ENCODE measurements at places on chromosomes 16 and 17.
A peak's percentile ranks its signal among the peaks of the same experiment; 100 is the strongest.

DNA sequence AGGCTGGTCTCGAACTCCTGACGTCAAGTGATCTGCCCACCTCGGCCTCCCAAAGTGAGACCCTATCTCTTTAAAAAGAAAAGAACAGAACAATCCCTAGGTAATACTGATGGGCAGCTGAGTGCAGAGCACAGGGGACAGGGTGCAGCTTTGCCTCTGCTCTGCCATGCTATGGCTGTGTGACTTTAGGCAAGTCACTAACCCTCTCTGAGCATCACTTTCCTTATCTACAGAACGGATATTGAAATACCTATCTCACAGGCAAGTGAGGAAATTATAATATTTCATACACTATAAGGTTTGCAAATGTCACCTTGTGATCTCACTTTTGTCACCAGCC, 4.1 kb downstream of the CASKIN2 start:
- no peak for DNase-seq

- peak; percentile 80 for DNase-seq
These were observed 8.9 kb upstream of the SEC14L1 start for GRCh38 chr17:77131904-77132303.

DNA sequence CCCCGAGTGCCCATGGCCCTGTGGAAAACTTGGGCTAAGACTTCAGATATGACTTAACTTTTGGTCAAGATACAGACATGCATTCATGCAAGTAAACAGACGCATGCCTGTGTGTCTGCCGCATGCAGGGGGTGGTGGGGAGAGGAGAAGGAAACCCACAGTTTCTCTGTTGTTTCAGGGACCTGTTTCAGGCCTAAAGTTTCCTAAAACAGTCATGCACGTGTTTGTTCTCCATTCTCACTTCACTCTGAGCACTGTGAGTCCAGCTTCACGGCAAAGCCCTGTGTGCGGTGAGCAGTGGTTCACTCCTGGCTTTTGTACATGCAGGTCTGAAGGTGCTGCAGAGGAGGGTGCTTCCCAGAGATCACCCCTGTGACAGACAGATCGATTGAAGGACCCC, 158.7 kb downstream of the FOXL1 start:
- DNase-seq: no peak

DNA sequence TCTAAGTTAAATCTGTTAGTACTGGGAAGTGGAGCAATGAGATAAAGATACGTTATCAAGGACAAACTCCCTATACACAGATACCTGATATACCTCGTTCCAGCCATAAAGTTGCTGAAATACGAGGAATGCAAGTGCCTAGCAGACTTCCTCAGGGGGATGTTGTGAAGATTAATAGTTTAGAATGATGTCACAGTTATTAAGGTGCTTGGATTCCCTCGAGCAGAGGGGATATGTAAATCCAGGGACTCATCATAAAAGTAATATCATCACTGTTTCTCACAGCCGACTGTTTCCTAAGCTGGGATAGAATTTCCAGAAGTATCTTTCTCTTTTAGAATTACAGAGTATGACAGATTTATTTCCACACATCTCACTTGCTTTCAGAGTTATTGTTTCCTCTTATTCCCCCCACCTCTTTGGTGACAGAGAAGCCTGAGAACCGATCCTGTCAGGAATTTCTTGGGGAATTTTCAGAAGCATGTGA, 28.4 kb upstream of the ZFHX3 start:
- DNase-seq: no peak

GRCh38 chr16:70720425-70721201, 34.8 kb upstream of the MTSS2 start:
- no peak for DNase-seq

- DNase-seq: no peak
These were observed 50.9 kb downstream of the BCL7C start for GRCh38 chr16:30842971-30843370.

DNA sequence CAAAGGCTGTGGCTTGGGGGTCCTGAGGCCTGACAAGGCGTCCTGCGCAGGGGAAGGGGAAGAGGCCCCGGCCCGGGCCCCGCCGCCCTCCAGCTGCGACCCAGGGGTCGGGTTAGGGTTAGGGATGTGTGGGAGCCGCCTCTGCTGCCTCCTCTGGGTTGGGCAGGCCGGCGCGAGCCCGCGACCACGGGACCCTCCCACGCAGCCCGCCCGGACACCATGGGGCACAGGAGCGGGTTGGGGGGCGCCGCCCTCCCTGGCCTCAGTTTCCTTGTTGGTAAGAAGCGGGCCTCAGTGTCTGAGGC, 386 bp downstream of the CIAO3 start:
- no peak for DNase-seq

DNA sequence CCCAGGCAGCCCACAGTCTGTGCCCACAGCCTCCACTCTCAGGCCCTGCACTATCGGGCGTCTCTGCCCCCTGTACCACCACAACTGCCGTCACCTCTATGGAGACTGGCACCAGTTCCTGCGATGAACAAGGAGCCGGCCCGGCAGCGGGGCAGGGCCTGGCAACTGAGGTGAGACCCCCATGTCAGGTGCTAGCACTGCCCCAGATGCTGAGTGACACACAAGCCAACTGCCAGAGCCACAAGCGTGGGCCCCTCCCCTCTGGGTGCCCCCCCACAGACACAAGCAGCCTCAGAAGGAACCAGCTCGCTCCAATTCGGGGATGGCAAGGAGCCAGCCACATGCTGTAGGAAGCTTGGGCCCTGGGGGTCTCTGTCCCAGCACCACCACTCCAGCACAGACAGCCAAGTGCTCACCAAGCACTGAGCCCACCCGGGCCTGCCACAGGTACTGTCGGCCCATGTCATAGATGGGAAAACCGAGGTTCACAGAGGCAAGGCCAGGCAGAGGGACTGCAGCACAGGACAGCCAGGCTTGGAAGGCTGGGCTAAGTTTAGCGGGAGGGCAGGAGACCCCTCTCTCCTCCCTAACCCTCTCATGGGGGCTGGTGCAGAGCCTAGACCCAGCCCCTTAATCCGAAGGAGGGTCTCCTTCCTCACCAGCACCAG, 1.5 kb upstream of the PVALEF start:
- no peak for DNase-seq
